ENCODE measurements at places on chromosomes 12 and 14.

GRCh38 chr14:74945261-74945851, 10.0 kb downstream of the PGF start:
- no peak for DNase-seq

DNA sequence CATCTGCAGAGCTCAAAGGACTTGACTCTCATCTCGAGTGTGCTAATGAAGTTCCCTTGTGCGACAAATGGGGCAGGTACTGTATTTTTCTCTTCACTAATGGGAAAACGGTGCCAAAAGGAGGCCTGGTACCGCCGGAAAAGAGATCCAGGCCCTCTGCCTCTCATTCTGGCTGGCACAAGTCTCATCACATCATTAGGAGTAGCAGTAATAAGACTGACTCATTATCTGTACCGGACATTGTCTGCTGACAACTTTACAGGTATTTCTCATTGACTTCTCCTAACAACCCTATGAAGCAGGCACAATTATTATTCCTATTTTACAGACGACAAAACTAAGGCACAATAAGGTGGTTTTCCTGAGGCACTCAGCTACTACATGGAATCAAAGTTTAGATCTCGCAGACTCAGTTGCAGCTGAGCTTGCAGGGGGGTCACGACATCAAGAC, 668 bp downstream of the APPL2 start:
- DNase-seq = no peak

DNA sequence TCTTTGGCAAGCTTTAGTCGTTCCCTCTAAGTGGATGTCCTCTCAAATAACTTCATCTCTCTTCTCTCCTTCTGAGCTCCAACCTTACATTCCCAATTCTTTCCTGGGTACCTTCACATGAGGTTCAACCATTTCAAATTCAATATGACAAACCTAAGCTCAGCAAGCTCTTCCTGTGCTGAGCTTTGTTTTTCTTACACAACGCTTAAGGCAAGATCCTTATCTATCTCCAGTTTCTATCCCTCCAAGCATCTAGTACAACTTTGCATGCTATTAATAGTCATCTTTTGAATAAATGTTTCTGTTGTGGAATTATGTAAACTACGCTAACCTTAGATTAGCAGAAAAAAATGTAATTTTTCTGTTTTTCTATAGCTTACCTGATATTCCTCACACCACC, 63.7 kb upstream of the IFNG-AS1 start:
- DNase-seq = no peak

DNA sequence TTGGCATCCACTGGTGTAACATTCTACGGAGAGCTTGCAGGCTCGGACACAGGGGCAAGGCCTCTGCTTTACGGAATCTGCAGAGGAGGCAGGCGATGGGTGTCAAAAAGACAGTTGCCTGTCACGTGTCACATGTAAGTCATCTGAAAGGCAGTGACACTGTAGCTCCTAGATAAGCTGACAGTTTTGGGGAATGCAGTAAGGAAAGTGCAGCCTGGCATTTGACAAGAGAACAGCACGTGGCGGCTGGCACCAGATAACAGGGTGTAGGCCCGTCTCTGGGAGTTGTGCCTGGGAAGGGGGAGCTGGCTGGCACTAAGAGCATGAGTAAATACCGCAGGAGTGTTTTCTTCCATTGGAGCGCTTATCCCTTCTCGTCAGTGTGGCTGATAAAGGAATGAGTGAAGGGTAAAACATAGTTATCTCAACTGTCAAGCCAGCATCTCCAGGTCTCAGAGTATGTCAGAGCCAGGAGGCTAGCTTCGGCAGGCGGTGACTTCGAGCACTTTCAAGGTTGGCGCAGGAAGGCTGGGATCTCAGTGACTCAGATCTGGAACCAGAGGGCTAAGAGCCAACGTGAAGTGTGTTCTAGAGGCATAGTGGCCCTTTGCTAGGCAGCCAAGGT, 26.1 kb downstream of the ADCK1 start:
- DNase-seq = no peak

GRCh38 chr12:94618995-94619695, 31.2 kb downstream of the TMCC3 start:
- no peak for DNase-seq

DNA sequence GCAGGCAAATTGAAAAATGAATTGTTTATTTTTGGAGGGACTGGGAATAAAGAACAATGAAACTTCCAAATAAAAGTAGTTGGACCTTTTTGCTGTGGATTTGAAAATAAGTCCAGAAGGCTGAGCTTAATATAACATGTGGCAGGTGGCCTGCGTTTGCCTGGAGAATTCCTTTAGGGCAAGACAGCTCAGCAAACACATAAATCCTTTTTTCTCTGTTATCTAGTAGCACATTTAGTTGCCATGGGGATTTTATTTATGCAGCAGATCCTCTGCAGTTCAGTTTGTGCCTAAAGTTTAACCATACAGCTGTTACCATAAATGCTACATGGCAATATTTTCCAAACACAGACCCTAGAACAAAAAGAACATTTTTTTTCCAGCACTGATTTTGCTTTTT, 180.0 kb downstream of the NPAS3 start:
- no peak for DNase-seq

DNA sequence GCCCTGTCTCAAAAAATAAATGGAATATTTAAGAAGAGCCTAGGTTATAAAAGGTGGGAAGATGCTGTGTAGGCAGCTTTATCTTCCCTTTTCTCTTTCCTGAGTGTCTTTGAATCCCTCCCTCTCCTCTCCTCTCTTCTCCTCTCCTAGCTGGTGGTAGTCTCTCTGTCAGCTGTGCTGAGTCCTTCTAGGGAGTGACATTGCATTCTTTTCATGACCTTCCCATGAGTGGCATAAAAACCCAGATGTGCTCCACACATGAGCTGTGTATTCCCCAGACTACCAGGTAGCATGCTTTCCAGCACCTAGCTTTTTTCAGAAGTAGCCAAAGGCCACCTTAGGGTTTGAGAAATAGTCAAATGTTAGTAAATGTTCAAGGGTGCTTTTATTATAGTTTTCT, 23.6 kb downstream of the SAMD4A start:
- no peak for DNase-seq

GRCh38 chr12:75735853-75736252, 224.4 kb upstream of the KRR1 start:
- DNase-seq = no peak

DNA sequence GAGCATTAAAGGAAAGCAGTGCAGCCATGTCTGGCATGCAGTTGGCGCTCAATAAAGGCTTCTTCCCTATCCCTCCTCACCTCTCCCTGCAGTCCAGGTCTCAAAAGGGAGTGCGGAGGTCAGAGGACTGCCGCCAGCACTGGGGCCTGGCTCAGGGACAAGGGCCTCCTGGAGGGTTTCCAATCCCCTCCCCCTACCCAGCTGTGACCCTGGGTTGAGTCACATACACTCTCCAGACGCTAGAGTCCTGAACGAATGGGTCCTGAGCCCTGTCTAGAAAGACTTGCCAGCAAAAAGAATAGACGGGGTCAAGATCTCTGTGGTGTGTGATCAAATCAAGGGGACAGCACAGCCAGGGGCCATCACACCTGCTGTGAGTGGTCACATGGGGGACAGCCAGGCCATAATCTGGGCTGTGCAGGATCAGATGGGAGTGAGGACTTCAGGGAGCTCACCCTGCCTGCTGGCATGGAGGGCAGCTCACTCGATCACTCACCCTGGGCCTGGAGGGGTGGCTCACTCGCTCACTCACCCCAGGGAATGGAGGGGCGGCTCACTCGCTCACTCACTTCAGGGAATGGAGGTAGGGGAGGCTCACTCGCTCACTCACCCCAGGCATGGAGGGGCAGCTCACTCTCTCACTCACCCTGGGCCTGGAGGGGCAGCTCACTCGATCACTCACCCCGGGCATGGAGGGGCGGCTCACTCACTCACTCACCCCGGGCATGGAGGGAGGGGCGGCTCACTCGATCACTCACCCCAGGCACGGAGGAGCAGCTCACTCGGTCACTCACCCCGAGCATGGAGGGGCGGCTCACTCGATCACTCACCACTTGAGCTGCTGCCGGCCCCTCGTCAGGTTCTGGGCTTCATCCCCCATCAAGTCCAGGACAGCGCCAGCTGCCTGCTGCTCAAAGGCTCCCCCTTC, 12.8 kb downstream of the CFAP73 start:
- no peak for DNase-seq
